ENCODE measurements at places on chromosomes 16 and 17.

- no peak for DNase-seq
Observed at GRCh38 chr16:80652441-80652840, 111.6 kb downstream of the DYNLRB2 start.

DNA sequence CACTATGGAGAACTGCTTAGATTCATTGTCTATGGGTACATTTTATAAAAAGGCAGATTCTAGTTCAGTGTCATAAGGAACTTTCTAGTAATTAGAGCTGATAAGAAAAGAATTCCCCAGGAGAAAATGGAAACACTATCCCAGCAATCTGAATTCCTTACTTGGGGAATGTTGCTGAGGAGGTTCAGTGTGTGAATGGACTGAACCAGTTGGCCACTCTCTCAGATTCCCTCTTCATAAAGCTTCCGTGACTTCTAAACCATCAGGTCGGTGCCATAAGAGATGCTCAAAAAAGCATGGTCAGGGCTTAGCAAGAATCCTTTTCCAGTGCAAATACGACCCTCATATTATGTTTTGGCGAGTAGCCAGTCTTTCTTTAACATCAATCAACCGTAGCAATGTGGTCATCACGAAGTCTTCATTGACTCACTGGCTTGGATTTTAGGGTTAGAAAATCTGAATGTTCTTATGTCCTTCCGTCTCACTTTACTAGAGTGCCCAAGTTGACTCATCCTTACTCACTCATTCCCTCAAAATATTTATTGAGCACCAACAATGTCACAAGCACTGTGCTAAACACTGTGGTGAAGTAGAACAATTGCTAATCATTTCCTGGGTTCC lies 102.7 kb upstream of the HLF start:
- DNase-seq = peak; percentile 97

DNA sequence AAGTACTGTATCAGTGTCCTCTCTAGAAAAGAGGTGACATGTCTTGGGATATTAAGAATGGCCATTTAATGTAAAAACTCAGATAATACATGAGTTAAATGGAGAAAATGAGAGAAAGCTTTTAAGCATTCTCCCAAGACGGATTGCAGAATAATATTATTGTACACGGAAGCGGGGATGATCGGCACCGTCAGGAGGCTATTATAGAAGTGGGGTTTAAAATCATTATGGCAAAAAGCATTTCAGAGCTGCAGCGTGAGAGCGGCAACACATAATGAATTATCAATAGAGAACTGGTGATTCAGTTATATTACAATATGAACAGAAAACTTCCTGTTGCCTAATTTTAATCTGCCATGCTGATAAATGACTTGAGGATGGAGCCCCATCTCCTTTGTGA lies 261.7 kb upstream of the IRX3 start:
- DNase-seq = no peak

DNA sequence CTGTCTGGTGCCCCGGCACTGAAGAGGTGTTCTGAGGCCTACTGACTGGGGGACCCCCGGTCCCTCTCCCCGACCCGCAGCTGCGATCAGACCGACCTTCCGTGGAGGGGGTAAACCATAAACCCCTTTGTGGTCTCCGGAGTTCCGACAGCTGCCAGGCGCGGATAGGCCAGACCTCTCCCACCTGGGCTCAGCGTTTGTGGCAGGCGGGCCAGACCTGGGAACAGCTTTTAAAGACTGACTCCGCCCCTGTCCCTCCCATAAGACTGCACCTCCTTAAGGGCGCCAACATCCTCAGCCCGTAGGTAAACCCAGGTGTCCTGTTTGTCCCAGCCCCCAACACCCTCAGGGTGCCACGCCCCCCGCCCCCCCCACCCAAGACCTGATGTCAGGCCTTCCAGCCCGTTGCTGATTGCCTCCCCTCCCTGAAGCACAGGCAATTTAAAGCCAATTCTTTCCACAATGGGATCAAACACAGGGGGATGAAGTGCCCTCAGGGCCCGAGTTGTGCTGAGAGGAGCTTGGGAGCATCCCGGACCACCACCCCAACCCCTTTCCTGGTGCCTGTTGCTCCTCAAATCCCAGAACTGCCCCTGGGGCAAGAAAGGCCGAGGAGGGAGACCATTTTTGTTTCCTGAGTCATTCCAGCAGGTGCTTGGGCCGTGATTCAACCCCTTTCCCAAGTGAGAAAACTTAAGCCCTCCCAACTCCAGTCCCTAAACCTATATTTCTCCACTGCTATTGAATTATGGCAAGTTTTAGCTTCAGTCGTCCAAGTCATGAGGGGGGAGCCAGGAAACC lies at the start of gene SOX15:
Gene SOX15, minus strand, starts transcription at position 204 of the 801 bp plus-strand sequence. CDS start 418 bp downstream, outside the sequence.
- DNase-seq = no peak

- no peak for DNase-seq
Observed at GRCh38 chr17:8143581-8144400, 8.4 kb downstream of the PER1 start.

GRCh38 chr16:6616746-6617145 lies 715.9 kb upstream of the RBFOX1 start:
- DNase-seq = no peak

DNA sequence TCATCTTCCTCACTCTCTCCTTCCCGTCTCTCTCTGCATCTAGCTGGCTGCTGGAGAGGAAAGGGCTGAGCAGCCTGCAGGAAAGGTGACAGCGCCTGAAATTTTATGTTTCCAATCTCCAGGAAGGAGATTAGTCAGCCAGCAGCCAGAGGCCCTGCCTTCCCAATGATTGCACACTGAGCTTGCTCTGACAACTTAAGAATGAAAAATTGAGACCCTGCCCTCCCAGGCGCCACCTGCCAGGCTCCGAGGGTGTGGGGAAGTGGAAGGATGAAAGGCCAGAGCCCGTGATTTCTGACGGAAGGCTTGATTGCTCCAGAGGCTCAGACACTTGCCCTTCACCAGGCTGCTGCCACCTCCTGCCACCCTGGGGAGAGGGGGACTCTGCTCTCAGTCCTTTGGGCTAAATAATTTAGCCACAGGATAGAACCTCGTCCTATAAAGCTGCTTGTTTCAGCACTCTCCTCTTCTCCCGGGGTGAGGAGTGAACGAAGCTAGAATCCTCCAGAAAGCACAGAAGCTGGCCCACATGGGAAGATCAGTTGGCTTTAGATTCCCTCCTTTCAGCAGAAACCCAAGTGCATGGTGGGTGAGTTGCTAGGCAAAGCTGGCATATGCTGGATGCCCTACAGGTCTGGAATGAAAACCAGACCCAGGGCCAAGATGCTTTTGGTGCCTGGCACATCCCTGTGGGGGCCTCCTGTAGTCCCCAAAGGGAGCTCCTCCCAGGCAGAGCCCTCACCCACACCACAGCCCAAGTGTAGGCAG lies 33.5 kb downstream of the GRIN2C start:
- DNase-seq = no peak

DNA sequence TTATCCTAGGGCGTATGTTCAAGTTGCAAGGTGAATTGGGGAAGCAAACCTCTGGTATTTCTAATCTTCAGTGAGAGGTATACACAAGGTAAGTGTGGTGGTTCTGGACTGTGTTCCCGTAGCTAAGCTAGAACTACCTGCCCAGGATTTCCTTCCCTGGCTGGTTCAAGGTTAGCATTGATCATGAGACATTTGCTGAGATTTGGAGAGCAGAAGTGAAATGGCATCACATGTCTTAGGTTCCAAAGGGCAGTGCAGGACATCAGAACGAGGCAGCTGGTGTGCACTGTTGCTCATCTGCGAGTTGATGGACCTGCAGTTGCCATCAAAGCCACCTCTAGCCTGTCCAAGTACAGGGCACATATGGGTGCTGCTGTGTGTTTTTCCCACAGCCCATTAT lies 95.2 kb downstream of the EMP2 start:
- DNase-seq = no peak

DNA sequence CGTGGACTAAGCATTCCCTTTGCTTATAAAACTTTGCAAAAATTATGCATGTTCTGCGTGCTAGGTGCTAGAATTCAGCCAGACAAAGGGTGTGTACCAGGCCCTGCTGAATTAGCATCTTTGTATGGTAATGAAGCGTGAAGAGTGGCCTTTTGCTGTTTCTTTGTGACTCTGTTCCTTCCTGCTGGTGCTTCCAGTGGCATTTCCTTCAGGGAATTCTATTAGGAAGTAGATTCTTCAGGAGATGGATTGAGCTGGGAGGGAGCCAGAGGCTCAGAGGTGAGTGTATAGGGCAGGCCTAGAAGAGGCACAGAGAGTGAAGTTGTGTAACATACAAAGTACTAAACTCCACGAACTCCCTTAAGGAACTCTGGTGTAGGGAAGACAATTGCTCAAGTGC lies 73.9 kb upstream of the ASIC2 start:
- no peak for DNase-seq

GRCh38 chr17:65737451-65737850 lies 176.0 kb upstream of the AXIN2 start:
- DNase-seq = no peak

- DNase-seq = peak; percentile 98
Observed at GRCh38 chr16:31064882-31065461, 9.1 kb downstream of the ZNF668 start.

DNA sequence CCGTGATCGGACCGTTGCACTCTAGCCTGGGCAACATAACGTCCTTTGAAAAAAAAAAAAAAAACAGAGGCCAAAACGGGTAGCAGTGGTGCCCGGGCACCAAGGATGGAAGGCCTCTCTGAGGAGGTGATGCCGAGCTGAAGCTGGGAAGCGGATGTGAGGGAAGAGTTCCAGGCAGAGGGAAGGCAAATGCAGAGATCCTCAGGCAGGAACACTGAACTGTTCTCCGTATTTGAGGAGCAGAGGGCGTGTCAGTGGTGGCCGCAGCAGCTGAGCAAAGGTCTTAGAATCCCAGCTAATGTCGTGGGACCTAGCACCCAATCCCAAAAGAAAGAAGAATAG lies 656 bp upstream of the KCTD13 start:
- DNase-seq = peak; percentile 44

GRCh38 chr16:17312094-17312710 lies 158.6 kb downstream of the XYLT1 start:
- no peak for DNase-seq

DNA sequence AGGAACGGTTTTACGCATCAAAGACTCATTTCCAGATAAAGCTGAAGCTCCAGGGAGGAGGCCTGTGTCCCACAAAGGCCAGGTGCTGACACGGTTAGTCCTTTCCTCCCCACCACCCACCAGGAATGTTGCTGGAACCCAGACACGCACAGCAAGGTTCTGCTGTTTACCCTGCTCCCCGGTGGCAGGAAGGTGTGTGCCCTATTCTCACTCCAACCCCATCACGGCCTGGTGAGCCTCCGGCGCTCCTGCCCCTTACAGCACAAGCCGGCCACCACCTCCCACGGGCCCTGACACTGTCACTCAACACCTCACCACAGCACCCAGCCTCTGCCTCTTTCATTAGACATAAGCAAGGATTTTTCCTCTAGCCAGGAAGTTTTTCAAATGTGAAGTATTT lies 47.8 kb downstream of the ANKRD11 start:
- no peak for DNase-seq

DNA sequence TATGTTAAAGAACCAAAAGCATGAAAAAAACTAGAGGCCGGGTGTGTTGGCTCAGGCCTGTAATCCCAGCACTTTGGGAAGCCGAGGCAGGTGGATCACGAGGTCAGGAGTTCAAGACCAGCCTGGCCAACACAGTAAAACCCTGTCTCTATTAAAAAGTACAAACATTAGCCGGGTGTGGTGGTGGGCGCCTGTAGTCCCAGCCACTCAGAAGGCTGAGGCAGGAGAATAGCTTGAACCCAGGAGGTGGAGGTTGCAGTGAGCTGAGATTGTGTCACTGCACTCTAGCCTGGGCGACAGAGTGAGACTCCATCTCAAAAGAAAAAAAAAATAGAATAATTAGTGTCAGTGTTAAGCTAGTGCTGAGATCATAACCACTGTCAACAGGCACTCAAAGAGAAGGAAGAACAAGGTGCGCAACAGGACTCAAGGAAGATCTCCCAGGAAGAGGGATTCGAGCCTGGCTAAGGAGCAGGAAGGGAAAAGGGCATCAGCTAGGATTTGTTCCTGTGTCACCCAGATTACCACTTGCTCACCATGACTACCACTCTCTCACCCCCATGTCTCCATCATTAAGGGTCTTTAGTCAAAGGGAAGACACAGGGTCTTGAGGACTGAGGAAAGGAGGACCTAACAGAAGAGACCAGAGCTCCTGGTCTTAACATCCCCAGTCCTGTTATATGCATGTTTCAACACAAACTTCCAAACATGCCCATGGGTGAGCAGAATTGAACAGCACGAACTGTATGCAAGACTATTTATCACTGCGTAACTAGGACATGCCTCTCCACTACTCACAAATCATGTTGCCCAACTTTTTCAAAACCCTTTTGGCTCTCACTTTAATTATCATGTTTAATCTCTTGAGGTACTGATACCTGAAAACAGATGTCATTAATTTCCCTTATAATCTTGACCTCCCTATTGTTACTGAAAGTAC lies 88.3 kb upstream of the PLEKHM1 start:
- DNase-seq = no peak

DNA sequence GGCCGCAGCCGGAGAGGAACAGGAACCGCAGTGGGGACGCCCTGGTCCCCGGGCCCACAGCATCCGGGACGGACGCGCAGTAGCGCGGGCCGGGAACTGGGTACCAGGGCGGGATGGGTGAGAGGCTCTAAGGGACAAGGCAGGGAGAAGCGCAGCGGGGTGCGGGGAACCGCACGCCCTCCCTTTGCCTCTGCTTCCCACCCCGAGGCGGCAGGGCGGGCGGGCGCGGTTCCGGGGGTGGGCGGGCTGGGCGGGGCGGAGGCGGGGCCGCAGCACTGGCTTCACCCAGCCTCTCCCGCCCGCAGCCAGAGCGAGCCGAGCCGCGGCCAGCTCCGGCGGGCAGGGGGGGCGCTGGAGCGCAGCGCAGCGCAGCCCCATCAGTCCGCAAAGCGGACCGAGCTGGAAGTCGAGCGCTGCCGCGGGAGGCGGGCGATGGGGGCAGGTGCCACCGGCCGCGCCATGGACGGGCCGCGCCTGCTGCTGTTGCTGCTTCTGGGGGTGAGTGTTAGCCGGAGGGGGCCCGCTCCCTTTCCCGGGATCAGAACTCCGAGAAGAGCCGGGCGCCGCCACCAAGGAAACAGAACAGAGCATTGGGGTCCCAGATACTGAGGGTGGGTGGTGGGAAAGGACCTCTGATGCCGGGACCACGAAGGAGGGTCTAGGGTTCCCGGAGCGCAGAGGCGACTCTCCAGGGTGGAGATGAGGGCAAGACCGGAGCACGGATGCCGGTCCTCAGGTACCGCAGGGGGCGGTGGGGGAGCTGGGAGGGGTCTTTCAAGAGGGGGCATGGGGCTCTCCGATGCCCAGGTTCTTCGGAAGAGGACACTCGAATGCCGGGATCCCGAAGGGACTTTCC lies at the start of gene NGFR:
Gene NGFR, plus strand, starts transcription at position 308 of the 856 bp plus-strand sequence. Its CDS starts 125 bp downstream, at position 433.
- peak; percentile 11 for DNase-seq
